Activated gamma-delta T cell (primary cell): ENCODE measurements at places on chromosomes 7 and 10.

GRCh38 chr7:47314728-47315607 is 266.9 kb downstream of the TNS3 start:
- DNase-seq = no peak

DNA sequence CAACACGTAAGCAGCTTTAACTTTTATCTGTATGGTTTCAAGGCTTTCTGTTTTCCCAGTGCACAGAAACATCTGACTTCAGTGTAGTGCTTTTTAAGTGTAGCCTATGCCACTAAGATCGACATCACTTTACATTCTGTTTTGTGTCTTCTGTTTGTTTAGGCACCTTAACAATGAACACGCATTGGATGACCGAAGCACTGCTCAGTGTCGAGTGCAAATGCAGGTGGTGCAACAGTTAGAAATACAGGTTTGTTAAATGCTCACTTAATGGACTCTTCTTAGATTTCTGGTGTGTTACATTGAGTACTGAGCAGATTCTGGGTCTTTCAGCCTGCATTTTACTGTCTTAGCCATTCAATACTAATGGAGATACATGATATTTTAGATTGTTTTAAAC is 237.4 kb downstream of the FOXP2 start:
- DNase-seq = no peak

DNA sequence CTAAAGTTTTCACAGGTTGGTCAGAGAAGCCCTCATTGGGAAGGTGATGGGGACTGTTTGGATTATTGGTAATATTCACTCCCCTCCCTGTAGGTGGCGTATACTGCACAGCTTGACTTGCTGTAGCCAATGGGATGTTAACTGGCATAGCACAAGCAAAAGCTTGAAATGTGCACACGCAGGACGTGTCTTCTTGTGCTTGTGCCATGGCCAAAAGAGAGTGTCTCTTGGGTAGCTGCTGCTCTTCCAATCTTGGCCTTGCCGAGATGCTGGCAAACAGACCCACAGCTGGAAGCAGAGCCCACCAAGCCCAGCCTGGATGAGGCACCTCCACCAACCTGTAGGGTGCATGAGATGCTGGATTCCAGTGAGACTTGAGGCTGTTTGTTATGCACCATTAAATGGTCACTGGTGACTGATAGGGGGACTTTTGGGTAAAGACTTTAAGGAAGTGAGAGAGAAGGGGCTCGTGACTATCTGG is 266.0 kb downstream of the GRID1 start:
- no peak for DNase-seq

DNA sequence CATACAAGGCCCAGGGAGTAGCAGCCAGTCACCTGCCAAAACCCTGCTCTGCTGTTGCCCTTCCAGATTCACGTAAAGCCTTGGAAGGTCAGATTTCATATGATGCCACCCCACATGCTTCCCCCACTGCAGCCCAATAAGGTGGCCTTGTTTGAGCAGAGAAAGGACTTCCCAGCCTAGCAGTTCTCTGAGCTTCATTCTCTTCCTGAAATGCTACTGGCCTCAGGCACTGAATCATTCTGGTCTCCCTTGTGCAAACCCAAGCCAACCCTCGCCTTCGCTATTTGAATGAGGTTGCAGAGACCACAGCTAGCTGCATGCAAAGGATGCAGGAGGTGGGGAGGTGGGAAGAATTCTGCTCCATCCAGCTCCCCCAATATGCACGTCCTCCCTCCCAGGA is 60.3 kb upstream of the PLXNA4 start:
- no peak for DNase-seq

DNA sequence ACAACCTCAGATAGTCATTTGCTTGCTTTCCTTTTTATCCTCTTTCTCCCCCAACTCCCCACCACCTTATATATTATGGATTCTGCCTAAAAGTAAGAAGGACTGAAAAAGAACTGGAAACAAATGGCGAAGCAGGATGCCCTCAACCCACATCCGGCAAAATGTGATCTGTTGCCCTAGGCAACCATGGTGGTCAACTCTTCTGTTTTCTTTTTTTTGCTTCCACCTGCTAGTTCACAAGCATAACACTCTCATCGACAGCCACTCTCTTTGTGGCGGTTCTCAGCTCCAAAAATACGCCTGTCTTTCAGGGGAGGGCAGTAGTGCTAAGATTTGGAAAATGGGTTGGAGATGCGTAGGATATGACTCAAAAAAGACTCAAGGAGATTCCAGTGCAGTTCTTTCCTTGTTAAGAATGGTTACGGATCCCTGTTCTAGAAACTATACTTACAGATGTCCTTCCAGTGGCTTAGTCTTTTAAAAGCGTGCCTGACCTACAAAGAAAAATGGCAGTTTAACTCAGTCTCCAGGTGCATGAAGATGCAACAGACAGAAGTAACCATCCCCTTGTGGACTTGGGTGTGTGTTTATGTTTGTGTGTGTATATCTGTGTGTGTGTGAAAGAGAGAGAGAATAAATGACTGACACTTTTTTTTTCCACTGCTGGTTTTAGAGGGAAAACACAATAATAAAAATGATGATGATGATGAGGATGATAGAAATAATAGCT is 10.7 kb downstream of the APBB1IP start:
- no peak for DNase-seq

DNA sequence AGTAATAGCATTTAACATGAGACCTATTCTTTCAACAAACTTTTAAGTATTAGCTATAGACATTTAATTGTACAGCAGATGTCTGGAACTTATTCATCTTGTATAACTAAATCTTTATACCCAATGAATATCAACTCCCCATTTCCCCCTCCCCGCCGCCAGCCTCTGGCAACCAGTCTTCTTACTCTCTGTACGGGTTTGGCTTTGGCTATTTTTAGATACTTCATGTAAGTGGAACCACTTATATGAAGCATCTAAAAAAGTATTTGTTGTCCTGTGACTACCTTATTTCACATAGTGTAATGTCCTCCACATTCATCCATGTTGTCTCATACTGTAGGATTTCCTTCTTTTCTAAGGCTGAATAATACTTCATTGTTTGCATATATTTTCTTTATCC is 60.8 kb downstream of the RAB18 start:
- DNase-seq = no peak

- no peak for DNase-seq
Measured at GRCh38 chr10:132804785-132805426, 19.0 kb upstream of the NKX6-2 start.

DNA sequence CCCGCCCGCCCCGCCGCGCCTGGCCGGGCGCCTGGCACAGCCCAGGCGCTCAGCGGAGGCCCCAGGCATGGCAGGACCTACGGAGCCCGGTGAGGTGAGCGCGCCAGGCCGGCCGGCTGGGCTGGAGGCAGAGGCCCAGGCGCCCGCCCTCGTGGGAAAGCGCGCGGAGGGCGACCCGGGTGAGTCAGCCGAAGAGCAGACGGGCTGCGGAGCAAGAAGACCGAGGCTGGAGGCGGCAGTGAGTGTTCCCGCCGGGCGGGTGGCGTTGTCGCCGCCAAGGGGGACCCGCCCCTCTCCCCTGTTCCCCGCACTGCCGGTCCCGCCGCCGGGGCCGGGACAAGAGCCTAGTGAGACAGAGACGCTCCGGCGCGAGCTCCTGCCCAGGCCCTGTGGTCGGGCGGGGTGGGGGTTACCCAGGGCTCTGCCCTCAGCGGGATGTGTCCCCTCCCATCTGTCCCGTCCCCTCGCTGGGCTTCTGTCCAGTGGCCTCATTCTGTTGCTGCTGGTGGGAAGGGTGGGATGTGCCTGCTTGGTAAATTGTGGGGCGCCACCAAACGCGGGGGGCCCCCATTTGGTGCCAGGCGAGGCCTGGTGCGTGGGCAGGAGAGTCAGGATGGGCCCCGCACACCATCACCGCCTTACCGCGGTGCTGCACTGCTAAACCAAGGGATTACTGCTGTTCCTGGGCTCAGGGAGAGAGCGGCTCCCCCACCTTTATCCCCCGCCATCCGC is 17.0 kb upstream of the NODAL start:
- no peak for DNase-seq

GRCh38 chr7:79421751-79422150 is 31.7 kb downstream of the MAGI2 start:
- DNase-seq = no peak

- no peak for DNase-seq
Measured at GRCh38 chr10:93313798-93314197, 168.3 kb downstream of the MYOF start.

DNA sequence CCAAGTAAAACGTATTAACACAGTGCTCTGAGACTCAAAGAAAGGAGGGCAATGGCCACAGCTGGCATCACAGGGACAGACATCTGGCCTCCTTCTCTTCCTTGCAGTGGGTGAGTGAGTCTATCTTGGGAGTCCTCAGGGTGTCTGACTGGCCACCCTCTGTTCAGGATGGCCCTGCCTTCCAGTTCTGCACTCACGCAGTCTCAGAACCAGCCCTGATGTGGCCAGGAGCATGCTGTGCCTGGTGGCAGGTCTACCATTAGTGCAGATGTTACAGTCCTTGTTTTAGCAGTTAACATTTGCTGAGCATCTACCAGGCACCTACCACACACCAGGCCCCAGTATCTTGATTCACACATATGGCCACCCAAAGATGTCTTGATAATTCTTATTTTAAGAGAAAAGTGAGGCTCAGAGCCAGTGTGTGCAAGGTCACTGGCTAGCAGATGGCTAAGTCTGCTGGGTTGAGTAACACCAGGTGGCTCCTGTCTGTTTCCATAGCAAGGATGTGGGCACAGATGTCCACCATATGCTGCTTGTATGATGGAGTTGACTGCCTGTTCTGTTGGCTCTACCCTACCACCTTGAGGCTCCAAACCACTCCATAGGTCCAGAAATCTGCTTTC is 23.2 kb upstream of the ARHGAP22 start:
- no peak for DNase-seq

DNA sequence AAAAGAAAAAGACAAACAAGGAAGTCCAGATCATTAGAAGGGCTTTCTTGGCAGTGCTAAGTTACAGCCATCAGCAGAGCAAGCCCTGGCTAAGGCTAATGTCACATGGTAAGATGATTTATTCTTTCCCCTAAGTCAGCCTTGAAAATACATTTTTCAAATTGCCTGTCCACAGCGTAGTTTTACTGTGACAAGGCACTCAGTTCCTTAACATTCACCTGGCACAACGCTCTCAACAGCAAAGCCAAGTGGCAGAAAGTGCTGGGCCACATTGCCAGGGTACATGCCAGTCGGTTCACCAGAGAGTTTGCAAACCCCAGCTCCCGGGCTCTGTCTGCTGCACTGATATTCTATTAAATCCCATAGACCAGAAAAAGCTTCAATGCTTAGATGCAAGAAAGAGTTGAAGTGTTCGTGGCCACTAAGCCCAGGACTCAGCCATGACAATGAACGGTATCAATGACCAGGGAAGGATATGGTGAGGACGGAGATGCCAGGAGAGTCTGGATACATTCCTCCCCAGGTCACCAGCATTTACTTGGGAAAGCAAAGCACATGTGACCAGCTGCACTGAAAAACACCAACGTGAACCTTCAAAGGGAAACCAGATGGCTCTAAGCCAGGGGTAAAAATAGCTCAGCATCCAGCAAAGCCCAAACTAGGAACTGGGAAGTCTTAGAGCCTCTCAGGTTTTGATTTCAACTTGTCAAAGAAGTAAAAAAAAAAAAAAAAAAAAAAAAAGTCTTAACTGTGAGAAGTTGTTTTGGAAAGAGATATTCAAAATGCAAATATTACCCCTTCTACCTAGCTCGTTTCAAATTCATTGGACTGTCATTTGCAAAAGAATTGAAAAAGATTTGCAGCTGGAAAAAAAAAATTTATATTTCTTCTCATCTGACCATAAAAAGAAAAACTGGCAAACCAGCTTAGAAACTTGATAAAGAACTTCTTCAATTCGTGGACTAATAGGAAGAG is 23.9 kb upstream of the MPP7 start:
- no peak for DNase-seq

GRCh38 chr7:19284596-19285300 is 139.5 kb upstream of the FERD3L start:
- DNase-seq = no peak

DNA sequence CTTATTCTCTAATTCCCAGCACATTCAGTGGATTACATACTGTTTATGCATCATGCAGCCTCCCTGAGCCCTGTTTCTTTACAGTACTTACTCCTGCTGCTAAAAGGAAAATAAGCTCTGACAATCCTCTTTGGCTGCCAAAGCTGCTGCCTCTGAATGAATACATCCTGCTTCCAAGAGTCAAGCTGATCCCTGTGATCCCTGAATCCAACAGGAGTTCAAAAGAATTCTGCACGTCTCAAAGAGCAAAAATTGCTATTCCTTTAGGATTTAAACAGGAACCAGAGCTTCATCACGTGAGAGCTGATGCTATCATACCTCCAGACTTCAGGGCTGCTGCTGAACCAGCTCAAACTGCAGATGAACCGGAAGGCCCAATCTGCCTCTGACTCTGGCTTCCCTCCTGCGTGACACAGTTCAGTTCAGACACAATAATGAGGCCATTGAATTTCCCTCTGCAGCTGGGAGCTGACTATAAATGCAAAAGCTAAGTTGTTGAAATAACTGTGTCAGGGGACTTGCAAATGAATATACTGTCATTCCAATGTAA is 851.0 kb upstream of the PHF14 start:
- no peak for DNase-seq

GRCh38 chr10:45438466-45439090 is 64.6 kb downstream of the ALOX5 start:
- no peak for DNase-seq

GRCh38 chr10:44398747-44399658 is 14.1 kb upstream of the CXCL12 start:
- no peak for DNase-seq

DNA sequence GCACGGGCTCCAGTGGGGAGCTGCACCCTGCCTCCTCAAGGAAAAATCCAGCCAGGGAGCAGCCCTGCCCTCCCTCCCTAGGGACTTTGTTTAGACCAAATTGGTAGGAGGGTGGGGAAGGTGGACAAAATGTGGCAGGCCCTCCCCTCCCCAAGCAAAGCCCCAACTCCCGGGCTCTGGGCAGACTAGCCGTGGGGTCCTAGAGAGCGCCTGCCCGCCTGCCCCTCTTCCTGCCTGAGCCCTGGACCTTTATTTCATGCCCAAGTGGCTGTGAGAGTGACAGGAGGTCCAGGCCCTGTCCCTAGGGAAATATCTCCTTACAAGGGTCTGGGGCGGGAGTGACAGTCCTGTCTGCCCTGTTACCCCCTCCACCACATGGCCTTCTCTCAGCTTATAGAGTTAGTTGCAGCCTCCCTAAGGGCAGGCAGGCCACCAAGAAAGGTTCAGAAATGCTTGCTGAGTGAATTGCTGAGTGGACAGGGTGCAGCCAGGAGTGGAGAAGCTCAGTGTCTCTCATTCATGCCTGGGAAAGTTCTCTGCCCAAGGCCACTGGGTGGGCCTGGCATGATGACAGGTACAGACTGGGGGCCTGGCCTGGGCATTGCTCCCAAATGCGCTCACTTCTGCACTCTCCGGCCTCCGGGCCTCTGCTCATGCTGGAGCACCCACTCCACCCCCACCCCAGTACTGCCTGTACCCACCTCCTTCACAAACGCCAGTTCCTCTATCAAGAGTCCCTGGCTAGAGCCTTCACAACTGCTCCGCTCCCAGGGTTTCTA is 25.2 kb downstream of the DNAJB12 start:
- no peak for DNase-seq

- no peak for DNase-seq
Measured at GRCh38 chr7:117186218-117187010, 136.4 kb downstream of the WNT2 start.

- no peak for DNase-seq
Measured at GRCh38 chr7:157832866-157833607, 496.2 kb downstream of the DNAJB6 start.
